ENCODE measurements at places on chromosomes 6 and 20. TPM values are rescaled to one million over a fixed set of nuclear protein-coding genes. Genes with fewer than 3 reads are reported as not detected.

- H3K27me3 ChIP-seq: no peaks in the 10 kb centered on the region
- H3K36me3 ChIP-seq: no peaks in the 10 kb centered on the region
- H3K4me1 ChIP-seq: peaks cover 4% of the 10 kb centered on the region
- H3K4me3 ChIP-seq: no peak overlapping the region
- no peak overlapping the region for H3K27ac ChIP-seq
Observed at GRCh38 chr20:63687419-63688178, 8.9 kb upstream of the TNFRSF6B start.

CUL9 gene
- total RNA-seq: 70.8 TPM

DNA sequence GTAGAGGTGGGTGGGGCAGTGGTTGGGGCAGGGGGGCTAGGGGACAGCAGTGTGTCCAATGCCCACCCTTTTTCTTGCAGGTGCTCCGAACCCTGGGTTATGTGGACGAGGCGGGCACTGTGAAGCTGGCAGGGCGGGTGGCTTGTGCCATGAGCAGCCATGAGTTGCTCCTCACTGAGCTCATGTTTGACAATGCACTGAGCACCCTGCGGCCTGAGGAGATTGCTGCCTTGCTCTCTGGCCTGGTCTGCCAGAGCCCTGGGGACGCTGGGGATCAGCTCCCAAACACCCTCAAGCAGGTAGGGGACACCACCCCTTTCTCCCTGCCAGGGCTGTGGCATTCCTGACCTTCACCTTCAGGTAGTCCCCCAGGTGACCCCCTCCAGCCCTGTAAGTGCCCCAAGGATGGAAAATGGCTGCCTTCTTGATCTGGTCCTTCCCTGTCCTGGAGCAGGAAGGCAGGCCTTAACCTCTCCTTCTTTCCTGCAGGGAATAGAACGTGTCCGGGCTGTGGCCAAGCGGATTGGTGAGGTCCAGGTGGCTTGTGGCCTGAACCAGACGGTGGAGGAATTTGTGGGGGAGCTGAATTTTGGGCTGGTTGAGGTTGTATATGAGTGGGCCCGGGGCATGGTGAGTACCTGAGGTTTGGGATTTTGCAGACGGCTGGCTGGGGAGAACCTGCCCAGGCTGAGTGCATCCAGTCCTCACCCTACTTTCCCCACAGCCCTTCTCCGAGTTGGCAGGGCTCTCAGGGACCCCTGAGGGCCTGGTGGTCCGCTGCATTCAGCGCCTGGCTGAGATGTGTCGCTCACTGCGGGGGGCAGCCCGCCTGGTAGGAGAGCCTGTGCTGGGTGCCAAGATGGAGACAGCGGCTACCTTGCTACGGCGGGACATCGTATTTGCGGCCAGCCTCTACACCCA, 2.9 kb downstream of the DXO start:
- H3K27ac ChIP-seq: no peak overlapping the region
- DNase-seq: no peak
- no peaks in the 10 kb centered on the region for H3K27me3 ChIP-seq
- H3K4me1 ChIP-seq: peaks cover 39% of the 10 kb centered on the region
- H3K4me3 ChIP-seq: no peak overlapping the region

DNA sequence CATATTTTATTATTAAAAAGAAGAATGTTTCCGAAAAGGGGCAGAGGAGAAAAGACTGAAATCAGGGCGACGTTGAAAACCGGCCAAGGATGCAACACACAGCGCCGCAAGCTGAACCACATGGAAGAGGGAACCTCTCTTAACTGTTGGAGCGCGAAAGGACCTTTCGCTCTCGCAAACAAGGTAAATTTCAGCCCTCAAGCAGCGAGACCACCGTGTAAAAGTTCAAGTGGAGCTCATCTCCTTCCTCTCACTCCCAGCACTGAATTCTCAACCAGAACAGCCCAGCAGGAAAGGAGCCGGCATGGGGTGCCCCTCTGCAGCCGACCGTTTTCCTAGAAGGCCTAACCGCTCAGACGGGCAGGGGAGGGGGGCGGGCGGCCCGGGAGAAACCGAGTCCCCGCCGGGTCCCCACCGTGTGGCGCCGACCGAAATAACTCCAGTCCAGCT, 621 bp downstream of the GPR63 start:
- no peaks in the 10 kb centered on the region for H3K36me3 ChIP-seq
- H3K27ac ChIP-seq: no peak overlapping the region
- peaks cover 39% of the 10 kb centered on the region for H3K27me3 ChIP-seq
- H3K4me1 ChIP-seq: peaks cover 14% of the 10 kb centered on the region

DUSP15 gene
- 26.9 TPM for total RNA-seq

DNA sequence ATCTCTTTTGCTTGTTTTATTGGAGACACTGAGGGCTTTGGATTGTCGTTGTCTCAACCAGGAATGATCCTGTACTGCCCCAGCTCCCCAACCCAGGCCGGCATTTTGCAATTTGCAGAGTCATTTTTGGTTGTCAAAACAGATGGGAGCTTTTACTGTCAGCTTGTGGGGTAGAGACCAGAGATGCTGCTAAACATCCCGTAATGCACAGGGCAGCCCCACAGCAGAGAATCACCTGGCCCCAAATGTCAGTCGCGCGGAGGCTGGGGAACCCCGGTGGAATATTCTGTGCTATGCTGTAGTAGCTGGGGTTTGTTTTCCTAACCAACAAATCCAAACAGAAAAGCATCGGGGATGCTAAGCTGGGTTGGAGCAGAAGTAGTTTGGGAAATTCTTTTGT, 99.7 kb downstream of the TSHZ2 start:
- no peak overlapping the region for H3K27ac ChIP-seq
- DNase-seq: no peak
- H3K27me3 ChIP-seq: peaks cover 3% of the 10 kb centered on the region
- H3K4me3 ChIP-seq: no peak overlapping the region

DNA sequence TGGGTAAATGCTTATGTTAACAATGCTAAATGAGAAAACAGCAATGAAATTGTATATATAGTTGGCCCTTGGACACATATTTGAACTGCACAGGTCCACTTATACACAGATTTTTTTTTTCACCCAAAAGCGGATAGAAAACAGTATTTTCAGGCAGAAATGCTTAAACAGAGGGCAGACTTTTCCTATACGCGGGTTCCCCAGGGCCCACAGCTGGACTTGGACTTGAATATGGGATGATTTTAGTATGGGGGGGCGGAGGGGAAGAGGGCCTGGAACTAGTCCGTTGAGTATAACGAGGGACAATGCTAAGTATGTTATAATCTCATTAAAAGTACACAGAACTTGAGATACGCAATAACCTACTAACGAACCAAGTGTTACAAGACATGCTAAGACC, 1.1 kb upstream of the PRSS35 start:
- no peak overlapping the region for H3K4me3 ChIP-seq
- DNase-seq: no peak
- H3K27ac ChIP-seq: no peak overlapping the region

PDE7B gene
- total RNA-seq: 1.8 TPM

- no peak for DNase-seq
- peaks cover 55% of the 10 kb centered on the region for H3K27me3 ChIP-seq
Observed at GRCh38 chr20:22574545-22575086, 9.8 kb downstream of the FOXA2 start.

All from activated B cell treated with CpG ODN at 0.5 μM for 24 hours (primary cell).